ENCODE measurements at places on chromosomes 12 and 14.

- no peak for DNase-seq
Measured at GRCh38 chr14:44369401-44370123, 137.5 kb downstream of the FSCB start.

DNA sequence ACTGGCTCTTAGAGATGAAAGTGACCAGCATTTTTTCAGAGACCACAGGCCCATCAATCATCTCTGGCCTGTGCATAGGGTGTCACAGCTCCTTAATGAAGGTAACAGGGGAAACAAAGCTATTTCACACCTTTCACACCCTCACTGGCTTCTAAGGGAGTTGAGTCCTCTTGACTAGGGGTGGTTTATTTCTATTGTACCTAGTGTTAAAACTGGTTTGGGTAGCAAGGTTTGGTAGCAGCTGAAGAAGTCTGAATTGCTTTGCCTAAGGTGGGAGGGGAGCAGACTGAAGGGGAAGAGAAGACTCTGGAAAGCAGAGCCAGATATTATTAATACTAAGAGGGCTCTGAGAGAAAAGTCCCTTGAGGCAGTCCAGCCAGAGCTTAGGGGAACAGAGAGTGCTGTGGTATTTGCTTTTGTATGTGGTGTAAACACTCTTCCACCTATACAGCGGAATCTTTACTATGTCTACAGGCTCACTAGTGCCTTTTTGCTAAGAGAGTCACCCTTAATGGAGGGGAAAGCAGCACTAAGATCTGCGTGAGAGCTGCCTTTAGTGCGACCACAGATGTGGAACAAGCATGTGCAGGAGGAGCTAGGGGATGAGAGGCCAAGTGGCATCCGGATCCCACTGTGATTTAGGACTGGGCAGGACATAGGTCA is 95.8 kb downstream of the STXBP6 start:
- no peak for DNase-seq

GRCh38 chr12:52513736-52514135 is 6.5 kb downstream of the KRT5 start:
- no peak for DNase-seq

DNA sequence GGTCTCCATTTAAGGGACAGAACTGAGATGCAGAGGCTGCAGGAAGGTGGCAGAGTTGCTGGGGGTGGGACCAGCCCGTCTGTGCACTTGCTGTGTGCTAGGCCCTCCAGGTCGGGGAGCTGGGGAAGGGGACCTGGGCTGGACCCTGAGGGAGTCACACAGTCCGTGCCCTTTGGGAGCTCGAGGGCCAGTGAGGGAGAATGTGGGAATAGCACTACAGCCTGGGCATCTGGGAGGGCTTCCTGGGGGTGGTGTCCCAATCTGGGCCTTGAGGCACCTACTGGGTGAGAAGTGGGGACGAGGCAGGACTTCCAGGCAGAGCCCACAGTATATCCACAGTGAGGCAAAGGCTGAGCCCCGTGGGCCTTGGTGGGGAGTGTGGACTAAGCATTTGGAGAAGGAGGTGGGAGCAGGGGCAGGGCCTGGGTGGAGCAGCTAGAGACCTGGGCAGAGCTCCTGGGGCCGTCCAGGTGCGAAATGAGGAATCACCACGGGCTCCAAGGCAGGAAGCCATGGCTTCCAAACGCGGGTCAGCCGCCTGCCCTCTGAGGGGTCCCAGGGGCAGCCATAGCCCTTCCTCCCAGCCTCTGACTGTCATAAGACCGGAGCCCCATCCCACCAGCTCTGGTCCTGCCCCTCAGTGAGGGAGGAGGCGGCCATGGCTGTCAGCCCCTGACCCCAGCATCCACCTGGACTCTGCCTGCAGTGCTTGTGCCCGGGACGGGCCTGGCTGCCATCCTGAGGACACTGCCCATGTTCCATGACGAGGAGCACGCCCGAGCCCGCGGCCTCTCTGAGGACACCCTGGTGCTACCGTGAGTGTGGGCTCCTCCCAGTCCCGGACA is 6.6 kb downstream of the ASPG start:
- DNase-seq = no peak

DNA sequence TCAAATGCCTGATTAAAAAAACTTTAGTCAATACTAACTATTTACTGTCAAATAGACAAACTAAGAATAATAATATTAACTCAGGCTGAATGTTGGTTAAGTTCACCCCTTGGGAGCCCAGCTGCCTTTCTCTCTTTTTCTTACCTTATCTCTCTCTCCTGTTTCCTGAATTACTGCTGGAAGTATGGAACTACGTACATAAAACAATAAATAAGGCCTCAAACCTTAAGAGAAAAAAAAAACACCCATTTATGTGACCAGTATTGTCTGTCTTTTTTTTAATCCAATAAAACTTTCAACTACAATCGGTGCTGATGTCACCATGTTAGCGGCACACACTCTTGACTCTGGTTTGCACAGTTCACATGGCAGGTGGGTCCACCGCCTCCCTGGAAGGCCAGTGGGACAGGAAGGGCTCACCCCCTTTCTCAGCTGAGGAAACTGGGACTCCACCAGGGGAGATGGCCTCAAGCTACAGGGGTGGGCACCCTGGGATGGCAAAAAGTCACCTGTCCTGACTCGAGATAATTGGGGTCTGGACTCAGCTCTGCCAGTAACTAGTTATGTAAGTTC is 21.3 kb downstream of the BCL11B start:
- DNase-seq = no peak

GRCh38 chr14:77364146-77364545 is 12.7 kb downstream of the TMED8 start:
- DNase-seq = no peak

DNA sequence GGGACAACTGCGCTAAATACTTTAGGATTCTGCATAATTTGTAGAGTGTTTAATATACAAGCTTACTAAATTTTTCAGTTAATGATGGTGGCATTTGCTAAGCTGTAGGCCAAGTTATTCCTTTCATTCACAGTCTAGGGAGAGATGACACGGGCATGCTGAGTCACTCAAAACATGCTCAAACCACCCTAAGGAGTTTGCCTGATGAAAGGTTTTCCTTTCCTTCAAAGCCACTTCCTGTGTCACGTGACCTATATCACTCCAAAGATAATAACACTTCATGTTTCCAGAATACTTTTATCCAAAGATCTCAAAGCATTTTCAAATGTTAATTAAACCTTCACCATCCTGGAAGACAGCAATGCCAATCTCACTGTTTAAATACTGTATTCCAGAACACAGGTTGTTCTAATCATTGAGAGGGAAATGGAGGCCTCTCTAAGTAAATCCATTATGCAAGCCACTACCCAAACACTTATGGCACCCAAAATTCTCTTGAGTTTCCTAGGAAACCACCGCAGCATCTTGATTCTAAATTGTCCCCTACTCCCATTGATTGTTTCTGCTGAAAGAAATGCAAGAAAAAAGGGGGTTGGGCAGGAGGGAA is 207.0 kb upstream of the CDKN3 start:
- DNase-seq = no peak

GRCh38 chr14:77322951-77323350 is 2.1 kb downstream of the GSTZ1 start:
- no peak for DNase-seq

- DNase-seq = no peak
Measured at GRCh38 chr12:62933220-62933601, 1.7 kb downstream of the PPM1H start.

- no peak for DNase-seq
Measured at GRCh38 chr12:48000878-48001504, 3.3 kb downstream of the COL2A1 start.

GRCh38 chr12:101594700-101595099 is at the start of gene MYBPC1:
MYBPC1 (plus strand) TSS chr12:101594971; CDS start chr12:101595071, 100 bp downstream.
- DNase-seq = no peak

DNA sequence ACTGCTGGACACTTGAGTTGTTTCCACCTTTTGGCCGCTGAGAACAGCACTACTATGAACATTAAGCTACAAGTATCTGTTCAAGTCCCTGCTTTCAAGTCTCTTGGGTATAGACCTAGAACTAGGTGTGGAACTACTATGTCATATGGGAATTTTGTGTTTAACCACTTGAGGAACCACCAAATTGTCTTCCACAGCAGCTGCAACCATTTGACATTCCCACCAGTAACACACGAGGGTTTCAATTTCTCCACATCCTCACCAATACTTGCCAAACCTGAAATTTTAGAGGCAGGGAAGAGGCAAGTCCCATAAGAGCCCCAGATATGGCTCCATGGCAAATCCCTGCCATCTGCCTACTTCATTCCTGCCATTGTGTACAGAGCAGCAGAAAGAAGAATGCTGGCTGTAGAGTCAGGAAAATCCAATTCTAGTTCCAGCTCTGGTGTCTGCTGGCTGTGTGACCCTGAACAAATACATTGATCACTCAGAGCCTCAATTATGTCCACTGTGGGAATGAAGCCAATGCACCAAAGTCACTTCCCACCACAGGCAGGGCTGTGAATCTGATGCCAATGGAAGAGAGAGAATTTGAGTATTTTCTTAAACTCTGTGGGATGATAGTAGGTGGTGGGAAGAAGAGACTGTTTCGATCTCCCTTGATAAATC is 17.8 kb downstream of the PITPNM2 start:
- DNase-seq = no peak

Measured in GF-D8 (cell line).